ENCODE measurements at places on chromosomes 2 and 18.

DNA sequence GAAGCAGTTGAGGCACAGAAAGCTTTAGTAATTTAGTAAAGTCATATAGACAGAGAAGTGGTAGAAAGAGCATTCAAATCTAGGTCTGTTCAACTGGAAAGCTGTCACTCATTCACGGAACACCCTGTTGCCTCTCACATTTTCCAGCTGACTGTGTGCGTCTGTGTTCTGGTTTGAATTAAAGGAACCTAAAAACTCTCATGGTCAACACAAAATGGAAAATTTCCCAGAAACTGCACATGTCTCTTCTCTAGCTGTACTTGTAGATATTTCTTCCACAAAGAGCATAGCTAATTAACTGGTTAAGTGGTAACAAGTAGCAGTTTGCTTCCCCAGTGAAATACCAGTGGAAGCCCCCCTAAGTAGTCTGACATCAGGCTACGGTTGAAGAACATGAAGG is 390.8 kb downstream of the TGIF1 start:
- no peak for DNase-seq

- DNase-seq, result peak; percentile 75
These were observed 69.3 kb upstream of the MCFD2 start for GRCh38 chr2:46984642-46985476.

- no peak for DNase-seq
These were observed 13.4 kb downstream of the COLEC12 start for GRCh38 chr18:486929-487740.

GRCh38 chr18:23967321-23968089 is 47.0 kb upstream of the TTC39C start:
- DNase-seq, result no peak

GRCh38 chr2:203934711-203935438 is 1.7 kb upstream of the ICOS start:
- no peak for DNase-seq

- DNase-seq, result no peak
These were observed 7.1 kb downstream of the ADCY3 start for GRCh38 chr2:24912986-24913385.

DNA sequence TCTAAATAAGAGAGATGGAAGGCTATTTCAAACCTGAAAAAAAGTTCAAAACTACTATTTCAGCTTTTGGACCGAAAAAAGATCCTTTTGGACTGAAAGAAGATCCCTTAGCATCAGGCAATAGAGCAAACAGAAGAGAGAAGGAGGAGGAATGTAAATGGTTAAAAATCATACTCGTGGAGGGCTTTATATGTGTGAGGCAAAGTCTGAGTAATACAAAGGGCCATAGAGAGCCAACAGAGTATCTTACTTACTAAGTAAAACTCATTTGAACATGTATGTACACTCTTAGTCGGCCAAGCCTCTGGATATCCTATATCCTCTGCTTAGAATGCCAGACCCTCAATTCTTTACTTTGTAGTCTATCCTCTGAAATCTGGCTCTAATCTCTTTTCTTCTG is 55.7 kb downstream of the ITSN2 start:
- DNase-seq, result no peak

DNA sequence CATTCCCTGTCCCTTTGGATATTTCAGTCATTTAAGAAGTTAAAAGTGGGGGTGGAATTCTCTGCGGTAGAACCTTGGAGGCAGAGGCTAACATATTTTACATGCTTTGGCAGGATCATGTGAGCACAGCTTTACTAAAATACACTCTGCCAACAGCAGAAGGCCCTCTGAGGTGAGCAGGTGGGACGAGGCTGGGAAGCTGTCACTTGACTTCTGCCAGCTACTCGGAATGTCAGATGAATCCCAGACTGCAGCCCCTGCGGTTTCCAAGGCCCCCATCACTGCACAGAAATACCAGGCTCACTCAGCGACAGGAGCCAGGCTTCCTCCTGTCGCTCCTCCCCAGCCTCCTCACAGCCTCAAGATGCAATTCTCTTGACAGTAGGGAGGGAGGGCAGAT is 220.9 kb upstream of the REV1 start:
- DNase-seq, result no peak

DNA sequence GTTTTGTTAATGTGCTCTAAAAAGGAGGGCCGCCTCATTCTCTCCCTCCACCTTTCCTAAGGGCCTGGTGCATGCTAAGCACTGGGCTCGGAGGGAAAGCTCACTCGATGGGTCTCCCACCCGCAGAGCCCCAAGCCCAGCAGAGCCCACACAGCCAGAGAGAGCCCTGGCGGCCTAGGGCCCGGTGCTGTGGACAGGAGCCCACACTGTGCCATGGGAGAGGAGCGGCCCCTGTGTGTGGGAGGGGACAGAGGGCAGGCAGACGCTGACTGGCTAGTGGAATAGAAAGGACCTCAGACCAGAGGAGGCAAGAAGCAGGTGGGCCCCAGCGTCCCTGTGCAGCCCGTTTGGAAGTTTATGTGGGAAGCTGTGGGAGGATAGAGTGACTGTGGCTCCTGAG is 49.4 kb upstream of the KCNF1 start:
- DNase-seq, result no peak

DNA sequence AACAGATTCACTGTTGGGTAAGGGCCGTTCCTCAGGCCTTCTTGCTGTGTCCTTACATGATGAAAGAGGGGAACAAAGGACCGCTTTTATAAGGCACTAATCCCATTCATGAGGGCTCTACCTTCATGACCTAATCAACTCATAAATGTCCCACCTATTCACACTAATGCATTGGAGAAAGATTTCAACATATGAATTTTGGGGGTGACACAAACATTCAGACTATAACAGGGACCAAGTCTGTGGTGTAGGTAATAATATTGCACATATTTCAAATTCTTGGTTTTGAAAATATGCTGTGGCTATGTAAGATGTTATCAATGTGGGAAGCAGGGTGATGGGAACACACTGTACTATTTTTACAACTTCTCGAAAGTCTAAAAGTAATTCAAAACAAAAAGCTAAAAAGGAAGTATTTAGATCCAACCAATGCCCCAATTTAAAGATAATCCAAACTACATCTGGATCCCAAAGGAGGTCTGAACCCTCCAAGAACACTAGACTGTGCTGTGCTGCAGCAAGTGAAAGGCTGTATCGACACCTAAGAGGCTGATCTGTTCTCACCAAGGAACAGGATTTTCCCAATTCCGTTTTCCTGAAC is 82.4 kb upstream of the TGIF1 start:
- no peak for DNase-seq

- DNase-seq, result peak; percentile 75
These were observed 26.0 kb upstream of the IL37 start for GRCh38 chr2:112884869-112885505.

DNA sequence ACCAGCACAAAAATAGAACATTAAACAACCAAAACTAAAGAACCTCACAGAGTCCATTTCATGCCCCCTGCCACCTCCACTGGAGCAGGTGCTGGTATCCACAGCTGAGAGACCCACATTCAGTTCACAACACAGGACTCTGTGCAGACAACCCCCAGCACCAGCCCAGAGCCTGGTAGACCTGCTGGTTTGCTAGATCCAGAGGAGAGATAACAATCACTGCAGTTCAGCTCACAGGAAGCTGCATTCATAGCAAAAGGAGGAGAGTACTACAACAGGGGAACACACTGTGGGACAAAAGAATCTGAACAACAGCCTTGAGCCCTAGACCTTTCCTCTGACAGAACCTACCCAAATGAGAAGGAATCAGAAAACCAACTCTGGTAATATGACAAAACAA is 326.7 kb downstream of the METTL4 start:
- no peak for DNase-seq

DNA sequence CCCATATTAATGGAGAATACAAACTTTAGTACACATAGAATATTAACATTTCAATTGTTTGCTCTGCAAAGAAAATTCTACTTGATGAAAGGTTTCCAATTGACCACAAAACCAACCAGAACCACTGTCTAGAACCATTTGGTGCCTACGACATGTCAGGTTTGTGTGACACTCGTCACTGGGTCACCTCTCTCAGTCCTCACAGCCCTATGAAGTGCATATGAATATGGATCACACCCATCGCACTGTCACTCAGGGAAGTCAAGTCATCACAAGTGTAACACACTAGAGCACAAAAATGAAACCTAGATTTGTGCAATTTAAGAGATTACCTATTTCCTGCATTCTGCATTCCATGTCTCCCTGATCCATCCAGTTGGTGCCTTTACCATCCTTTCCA is 43.7 kb downstream of the PTPN2 start:
- DNase-seq, result no peak

DNA sequence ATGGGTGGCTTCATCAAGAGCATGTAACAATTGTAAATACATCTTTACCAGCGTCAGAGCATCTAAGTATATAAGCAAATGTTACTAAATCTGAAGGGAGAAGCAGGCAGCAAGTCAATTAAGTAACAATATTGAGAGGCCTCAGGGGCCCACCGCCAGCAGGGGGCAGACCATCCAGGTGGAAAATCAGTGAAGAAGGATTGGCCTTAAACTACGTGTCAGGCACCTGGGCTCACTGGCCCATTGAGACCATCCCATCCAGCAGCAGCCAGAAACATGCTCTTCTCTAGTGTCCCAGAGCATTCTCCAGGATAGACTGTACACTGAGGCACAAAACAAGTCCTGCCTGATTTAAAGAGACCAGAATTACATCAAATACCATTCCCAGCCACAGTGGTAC is 96.2 kb upstream of the SNTG2 start:
- peak; percentile 41 for DNase-seq

GRCh38 chr18:69674292-69674877 is 273.3 kb downstream of the CD226 start:
- DNase-seq, result no peak
